ENCODE measurements at places on chromosomes 2 and 18. TPM values are rescaled to one million over a fixed set of nuclear protein-coding genes. Genes with fewer than 3 reads are reported as not detected.

The ALPI gene
- total RNA-seq = not detected

The SCYGR8 gene
- not detected for total RNA-seq

The TMEM169 gene
- 0.59 TPM for total RNA-seq

The NT5DC4 gene
- total RNA-seq = not detected

- no peak for DNase-seq
Observed at GRCh38 chr2:238988105-238988504, 140.2 kb downstream of the TWIST2 start.

DNA sequence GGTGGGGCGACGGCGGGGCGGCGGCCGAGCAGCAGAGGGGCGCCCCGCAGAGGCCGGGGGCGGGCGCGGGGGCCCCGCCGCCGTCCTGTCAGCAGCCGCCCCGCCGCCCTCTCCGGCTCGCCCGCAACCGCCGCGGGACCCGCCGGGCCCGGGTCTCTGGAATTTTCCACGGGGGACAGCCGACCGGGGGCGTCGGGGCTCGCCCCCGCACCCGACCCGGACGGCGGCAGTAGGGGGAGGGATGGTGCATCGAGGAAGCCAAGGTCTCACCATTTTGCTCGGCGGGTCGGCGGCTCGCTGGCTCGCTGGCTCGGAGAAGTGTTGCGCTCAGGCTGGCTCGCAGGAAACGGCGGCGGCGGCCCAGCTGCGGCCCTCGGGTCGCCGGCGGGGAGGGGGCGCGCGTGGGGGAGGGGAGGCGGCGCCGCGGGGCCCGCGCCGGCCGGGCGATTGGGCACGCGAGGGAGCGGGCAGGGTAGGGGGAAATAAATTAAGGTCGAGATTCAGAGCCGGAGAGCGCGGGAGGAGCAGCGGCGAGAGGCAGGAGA lies 405 bp downstream of the PPP3R1 start:
- peak; percentile 17 for DNase-seq

DNA sequence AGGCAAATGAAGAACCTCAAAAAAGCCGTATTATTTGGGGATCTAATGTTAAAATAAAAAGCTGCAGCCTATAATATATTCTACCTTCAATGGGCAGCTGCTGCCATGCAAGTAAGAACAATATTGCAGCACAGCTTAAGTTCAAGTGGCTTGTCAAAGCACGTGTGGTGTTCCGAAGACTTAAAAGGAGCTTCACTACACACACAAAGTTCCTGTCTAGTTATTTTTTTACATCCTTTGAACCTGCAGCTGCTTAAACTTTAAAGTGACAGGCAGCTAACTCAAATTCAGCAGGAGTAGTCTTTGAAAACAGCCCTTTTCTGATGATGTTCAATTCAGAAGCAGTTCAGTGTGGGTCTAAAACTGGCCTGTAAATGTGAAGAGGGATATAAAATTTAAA lies 85.8 kb upstream of the XIRP2 start:
- DNase-seq = no peak

- DNase-seq = no peak
Observed at GRCh38 chr2:64655018-64655664, 1.4 kb upstream of the SERTAD2 start.

All from tibial nerve (tissue), 4 donors.